ENCODE measurements at places on chromosomes 1 and 21.
A peak's percentile ranks its signal among the peaks of the same experiment; 100 is the strongest.

GRCh38 chr1:40383095-40383487 is 9.6 kb downstream of the SMAP2 start:
- peak; percentile 27 for DNase-seq

GRCh38 chr1:63960326-63960725 is 186.5 kb downstream of the ROR1 start:
- DNase-seq = no peak

DNA sequence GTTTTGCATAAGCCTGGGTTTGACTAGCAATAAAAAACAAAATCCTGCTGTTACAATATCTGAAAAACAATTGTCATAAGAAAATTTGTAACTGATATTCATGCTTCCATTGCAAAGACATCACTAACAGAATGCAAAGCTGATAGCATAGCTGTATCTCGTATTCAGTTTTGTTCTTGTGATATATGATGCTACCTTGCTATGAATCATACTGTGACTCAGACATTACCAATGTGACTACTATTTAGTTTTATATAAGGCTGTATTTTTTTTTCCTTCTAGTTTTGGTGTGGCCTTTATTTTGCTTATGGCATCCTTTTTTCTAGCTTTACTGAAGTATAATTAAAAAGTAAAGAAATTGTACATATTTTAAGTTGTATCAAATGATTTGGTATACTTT is 1381.8 kb downstream of the MRPL39 start:
- DNase-seq = no peak

DNA sequence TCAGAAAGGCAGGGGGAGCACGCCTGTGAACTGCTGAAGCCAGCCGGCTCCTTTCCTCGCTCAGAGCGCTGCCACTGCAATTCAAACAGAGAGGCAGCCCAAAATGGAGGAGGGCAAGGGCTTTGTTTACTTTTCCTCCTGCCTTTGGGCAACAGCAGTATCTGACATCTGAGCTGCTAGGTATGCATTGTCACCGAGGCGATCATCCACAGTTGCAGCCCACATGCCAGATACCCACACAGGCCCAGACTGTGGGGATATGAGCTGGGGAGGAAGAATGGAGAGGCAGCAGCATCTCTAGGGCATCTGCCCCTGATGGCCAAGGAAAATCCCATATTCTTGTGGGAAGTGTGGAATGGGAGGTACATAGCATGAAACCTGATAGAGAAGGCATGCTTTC is 357.1 kb downstream of the BARHL2 start:
- DNase-seq = no peak

DNA sequence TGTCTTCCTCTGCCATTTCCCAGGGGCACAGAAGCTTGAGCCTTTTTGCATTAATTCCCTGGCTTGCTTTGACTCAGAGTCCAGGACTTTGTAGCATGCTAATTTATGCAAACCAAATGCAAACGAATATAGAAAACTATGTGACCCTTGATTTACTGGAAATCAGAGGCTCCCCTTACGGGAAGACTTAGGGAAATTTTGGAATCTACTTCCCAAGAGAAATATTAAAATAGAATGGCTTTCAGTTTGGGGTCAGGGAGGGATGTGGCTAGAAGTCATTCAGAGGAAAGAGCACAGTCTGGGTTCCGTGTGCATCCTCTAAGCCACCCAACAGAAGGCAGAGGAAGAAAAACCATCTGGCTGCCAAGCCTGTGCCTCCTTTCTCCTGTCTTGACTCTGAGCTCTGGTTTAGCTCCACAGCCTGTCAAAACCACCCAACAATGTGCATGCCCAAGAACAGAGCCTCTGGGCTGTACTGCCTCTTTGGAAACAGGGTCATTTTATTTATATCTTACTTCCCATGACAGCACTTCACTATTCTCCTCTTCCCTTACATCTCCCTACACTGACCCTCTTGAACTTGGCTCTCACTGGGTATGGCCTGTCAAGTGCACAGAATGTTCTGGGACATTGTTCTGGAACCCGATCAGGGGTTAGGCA is 30.1 kb downstream of the ATF3 start:
- no peak for DNase-seq

- no peak for DNase-seq
Observed at GRCh38 chr1:203137324-203137723, 9.8 kb downstream of the ADORA1 start.

DNA sequence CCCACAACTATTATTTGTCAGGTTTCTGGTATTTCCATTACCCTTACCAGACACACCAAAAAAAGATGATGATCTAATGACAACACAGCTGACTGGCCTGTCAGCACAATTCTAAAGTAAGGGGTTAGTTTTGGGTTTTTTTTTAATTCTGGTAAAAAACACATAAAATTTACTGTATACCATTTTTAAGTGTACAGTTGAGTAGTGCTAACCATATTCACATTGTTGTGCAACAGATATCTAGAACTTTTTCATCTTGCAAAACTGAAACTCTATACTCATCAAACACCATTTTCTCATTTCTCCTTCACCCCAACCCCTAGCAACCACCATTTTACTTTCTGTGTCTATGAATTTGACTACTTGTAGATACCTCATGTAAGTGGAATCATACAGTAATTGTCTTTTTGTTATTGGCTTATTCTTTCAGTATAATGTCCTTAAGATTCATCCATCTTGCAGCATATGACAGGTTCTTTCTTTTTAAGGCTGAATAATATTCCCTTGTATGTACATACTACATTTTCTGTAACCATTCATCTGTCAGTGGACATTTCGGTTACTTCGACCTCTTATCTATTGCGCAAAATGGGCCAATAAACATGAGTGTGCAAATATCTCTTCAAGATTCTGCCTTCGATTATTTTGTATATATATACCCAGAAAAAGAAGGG is 29.8 kb downstream of the ARNT start:
- DNase-seq = no peak

- DNase-seq = peak; percentile 61
Observed at GRCh38 chr1:50332941-50333594, 90.2 kb downstream of the DMRTA2 start.

GRCh38 chr1:201213926-201214325 is 23.3 kb downstream of the IGFN1 start:
- DNase-seq = peak; percentile 39

DNA sequence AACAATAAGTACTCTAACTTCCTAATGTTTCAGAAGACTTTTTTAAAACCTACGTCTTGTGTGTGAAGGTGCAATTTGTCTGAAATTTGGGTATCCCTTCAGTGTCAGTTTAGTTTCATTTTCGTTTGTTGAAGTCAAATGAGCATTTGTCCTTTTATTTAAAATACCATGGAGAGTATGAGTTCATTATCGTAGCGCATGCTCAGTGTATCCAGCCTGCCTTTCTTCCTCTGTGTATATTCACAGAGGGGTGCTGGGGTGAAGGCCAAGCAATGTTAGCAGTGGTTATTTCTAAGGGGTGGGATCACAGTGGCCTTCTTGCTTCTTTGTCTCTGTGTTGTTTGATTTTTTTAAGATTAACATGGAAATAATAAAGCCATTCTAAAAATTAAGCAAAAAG is 43.2 kb downstream of the CNN3 start:
- DNase-seq = no peak

DNA sequence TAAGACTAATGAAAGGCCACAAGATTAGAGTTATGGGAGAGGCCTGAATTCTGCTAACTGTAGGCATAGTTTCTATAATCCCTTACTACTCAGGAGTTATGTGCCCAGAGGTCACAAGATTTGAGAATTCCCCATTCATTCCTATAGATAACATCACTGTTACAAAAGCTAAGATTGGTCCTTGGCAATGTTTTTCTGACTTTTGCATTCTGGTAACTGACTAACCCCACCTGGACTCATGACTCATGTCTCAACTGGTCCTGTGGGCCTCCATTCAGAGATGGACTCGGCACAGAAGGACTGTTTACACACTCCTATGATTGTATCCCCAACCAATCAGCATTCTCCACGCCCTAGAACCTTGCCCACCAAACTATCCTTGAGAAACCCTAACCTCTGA is 249.0 kb upstream of the ZP4 start:
- no peak for DNase-seq

- no peak for DNase-seq
Observed at GRCh38 chr1:203323587-203323986, 18.3 kb downstream of the BTG2 start.

GRCh38 chr1:21341517-21342078 is 51.3 kb upstream of the ECE1 start:
- DNase-seq = no peak

DNA sequence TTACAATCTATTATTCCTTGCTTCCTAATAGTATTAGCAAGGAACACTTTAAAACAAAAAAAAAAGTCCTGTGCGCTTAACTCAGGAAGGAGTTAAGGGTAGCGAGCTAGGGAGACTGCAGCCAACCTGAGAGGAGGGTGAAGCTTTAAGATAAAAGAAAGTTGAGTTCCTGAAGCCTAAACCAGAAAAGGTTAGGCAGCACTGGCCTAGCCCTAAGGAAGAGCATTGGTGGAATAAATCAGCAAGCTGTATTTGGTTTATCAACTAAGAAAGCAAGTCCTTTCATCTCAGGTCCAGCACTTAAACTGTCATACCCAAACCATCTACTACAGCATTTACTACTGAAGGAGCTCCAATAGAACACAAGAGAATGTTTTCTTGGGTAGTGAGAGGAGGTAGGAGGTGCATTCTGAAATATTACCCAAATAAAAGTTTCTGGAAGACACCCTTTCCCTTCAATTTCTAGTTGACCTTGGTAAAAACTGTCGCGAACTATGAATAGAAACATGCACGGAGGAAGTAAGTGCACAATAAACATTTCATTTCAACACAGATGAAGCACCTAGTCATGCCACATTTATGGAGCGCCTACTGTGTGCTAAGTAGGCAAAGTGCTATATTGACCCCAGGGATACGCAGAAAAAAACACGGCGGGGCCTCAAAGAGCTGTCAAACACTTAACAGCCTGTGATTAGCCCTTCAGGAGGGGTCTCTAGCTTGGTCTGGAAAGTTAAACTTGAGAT is 1.3 kb downstream of the GLRX2 start:
- no peak for DNase-seq

DNA sequence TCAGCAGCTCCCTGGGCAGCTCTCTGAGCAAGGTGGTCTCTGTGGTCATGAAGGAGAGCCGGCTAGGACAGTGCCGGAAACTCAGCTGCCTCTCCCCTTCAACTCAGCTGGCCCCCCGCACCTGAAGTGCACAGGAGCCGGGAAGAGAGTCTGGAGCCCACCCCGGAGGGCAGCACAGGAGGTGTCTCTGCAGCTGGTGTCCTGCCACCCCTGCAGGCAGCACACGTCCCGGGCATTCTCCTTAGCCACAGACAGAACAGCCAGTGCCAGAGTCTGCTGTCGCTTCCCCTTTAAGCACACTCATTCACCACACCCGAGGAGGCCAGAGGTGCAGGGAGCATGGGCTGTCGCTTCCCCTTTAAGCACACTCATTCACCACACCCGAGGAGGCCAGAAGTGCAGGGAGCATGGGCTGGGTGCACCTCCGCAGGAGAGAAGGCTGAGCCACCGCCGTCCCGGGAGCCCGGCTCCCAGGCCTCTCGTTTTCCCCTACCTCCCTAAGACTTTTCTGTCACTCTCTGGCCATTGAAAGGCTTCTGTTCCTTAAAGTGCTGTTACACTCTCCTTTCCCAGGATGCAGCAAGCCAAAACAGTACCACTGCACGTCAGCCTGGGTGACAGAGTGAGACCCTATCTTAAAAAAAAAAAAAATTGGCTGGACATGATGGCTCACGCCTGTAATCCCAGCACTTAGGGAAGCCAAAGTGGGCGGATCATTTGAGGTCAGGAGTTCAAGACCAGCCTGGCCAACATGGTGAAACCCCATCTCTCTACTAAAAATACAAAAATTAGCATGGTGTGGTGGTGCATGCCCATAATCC is 16.9 kb upstream of the SAMD11 start:
- DNase-seq = no peak

- no peak for DNase-seq
Observed at GRCh38 chr21:17446737-17447136, 66.1 kb upstream of the CXADR start.

- DNase-seq = no peak
Observed at GRCh38 chr1:206144605-206145004, 27.4 kb upstream of the AVPR1B start.

- no peak for DNase-seq
Observed at GRCh38 chr1:174800216-174800851, 199.4 kb upstream of the CACYBP start.

- no peak for DNase-seq
Observed at GRCh38 chr1:60809204-60809980, 273.0 kb upstream of the NFIA start.

DNA sequence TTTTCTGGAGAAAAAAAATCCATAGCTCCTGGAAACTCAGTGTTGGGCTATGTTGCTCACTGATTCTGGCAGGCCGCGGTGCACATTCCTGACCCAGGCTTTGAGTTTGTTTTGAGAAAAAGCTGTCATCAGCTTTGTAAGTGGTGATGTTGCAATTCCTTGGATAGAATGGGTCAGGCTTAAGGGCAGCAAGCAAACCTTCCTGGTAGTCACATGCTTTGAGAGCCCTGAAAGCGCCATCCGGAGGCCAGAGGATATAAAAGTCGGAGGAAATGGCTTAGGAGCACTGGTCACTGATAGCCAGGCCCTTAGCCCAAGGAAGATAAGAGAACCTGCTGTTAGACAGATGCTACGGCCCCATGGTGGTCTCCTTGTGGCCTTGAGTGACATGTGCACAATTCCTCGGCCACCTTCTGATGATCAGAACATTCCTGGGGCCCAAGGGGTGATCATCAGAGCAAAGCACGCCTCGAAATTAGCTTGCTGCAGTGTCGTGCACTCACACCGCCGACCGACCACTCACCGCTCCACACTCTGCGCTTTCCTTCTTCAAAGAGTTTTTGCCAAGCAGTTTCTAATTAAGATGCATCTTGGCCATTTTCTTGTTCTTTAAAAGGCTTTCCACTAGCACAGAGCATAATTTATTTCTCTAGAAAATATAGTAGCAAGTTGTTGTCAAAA is 78.6 kb downstream of the MAN1C1 start:
- DNase-seq = no peak

- no peak for DNase-seq
Observed at GRCh38 chr1:51635615-51636014, 18.7 kb downstream of the OSBPL9 start.

- DNase-seq = peak; percentile 92
Observed at GRCh38 chr1:175494011-175494554, 249.3 kb downstream of the TNR start.

GRCh38 chr1:149931212-149931790 is 3.7 kb upstream of the SF3B4 start:
- DNase-seq = no peak

- no peak for DNase-seq
Observed at GRCh38 chr1:219753914-219754313, 141.0 kb upstream of the ZC3H11B start.
